ENCODE measurements at places on chromosomes 11 and 22.
A peak's percentile ranks its signal among the peaks of the same experiment; 100 is the strongest.

- no peak for DNase-seq
These were observed 717 bp upstream of the SLC7A4 start for GRCh38 chr22:21032868-21033688.

DNA sequence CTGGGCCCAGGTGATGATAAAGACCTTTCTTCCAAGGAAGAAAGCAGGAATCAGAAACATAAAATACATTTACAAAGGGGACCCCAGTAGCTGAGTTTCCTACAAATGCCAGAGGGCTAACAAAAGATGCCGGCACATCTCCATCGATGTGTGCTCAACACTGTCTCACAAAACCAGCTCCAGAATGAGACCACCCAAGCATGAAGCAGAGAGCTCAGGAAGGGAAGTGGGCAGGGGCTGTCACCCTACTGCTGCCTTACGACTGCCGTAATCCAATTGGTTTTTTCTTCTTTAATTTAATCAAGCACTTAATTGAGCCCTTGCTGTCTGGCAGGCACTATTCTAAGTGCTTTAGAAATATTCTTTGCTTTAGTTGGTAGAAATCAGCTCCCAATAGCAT, 26.1 kb downstream of the SMCO4 start:
- DNase-seq: no peak

- DNase-seq: no peak
These were observed 69.2 kb upstream of the RRM1 start for GRCh38 chr11:4025248-4025966.

DNA sequence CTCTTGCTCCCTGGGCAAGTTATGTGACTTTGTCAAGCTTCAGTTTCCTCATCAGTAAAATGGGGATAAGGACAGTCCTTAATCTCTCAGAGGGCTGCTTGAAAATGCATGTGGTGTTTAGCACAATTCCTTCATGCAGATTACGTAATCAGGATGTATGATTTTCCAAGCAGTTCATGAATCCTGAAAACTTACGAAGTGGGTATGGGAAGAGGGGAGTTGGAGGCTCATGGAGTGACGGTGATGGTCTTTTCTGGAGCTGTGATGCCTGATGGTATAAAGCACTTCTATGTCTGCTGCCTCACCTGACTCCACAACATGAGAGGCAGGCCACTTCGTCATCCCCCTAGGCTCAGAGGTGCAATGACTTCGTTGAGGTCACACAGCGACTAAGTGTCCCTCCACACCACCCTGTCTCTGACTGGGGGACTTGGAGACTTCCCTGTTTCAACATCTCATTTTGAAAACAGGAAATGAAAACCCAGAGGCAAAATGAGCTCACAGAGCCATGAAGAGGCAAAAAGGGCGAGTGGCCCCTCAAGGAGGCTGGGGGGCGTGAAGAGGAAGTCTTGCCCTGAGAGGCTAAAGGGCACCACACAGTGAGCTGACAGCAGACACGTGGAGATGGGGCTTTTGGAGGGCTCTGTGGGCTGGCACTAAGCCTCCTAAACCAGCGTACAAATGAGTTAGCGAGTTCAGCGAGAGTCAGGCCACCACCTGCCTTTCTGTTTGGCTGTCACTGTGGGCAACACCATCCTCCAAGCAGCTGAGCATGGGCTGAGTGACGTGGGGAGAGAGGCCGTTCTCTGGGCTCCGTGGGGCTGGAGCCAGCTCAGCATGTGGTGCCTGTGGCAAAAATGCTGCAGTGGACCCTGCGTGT, 10.1 kb downstream of the MCM5 start:
- no peak for DNase-seq

DNA sequence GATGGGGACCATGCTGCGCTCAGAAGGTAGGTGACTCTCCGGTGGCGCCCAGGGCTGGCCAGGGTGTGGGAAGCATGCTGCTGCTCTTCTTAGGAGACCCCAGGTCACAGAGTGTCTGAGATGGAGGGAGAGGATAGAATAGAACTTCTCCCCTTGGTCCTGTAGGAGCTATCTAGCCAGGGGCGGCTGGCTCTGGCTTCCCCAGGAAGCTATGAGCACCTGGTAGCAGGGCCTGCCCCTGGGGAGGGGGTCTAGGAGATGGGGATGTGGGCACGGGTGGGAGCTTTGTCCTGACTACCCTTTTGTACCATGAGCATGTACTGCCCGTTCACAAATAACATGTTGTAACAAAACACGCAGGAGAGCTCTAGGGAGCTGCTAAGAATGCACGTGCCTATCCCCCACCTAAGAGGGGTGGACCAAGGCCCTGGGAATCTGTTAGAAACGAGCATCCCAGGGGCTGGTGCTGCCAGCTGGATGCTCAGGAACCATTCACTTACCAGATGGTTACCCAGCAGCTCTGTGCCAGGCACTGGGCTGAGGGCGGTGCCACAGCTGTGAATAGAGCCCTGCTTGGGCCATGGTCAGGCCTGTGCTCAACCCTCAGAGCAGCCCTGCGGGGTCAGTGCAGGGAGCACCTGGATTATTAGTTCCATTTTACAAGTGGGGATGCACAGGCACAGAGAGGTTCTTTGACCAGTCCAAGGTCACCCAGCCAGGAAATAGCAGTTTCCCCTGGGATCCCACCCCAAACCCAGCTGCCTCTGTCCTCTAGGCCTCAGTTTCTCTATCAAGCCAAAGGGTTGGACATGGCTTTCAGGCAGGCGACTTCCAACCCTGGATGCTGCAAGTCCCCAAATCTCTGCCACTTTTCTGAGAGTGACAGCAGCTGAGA, 2.2 kb downstream of the SLC39A13 start:
- DNase-seq: no peak

- no peak for DNase-seq
These were observed 5.1 kb downstream of the SYT12 start for GRCh38 chr11:67027943-67028542.

DNA sequence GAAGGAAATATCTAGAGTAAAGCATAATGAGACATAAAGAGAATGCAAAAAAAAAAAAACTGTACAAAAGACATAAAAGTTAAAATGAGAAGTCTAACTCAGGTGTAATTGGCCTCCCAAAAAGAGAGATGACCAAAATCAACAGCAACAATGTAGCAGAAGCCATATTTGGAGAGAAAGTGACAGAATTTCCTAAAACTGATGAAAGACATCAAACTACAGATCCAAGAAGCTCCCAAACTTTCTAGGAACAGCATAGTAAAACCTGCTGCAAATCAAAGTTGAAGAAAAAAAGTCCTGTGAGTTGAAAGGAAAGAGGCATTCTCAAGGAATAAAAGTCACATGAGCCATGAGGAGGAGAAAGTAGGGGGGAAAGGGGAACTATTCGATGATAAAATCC, 231.3 kb downstream of the METTL15 start:
- no peak for DNase-seq

- no peak for DNase-seq
These were observed 15.3 kb downstream of the RTL6 start for GRCh38 chr22:44482776-44483175.

DNA sequence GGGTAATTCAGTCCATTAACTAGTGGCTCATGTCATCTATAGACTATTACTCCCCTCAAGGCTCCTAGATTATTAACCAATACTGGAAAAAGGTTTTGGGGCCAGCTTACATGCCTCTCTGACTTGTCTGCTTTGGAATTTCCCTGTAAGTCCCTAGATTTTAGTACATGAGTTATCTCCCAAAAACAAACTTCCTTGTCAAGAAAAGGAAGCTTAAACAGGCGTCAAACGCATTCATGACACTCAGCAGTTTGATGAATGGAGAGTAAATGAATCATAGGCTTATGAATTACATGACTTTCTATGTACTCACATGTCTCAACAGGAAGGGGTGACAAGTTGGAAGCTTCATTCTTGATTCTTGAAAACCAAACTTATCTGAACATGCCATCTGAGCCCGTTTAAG, 70.8 kb downstream of the BLID start:
- no peak for DNase-seq

DNA sequence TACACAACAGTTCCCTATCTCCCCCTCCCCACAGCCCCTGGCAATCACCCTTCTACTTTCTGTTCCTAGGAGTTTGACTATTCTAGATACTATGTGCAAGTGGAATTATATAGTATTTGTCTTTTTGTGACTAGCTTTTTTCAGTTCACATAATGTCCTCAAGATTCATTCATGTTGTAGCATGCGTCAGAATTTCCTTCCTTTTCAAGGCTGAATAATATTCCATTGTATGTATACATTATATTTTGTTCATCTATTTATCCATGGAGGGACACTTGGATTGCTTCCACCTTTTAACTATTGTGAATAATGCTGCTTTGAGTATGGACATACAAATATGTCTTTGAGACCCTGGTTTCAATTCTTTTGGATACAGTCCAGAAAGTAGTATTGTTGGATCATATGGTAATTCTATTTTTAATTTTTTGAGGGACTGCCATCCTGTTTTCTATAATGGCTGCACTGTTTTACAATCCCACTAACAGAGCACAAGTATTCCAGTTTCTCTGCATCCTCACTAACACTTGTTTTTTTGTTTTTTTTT, 128.8 kb downstream of the ARHGAP42 start:
- DNase-seq: no peak

DNA sequence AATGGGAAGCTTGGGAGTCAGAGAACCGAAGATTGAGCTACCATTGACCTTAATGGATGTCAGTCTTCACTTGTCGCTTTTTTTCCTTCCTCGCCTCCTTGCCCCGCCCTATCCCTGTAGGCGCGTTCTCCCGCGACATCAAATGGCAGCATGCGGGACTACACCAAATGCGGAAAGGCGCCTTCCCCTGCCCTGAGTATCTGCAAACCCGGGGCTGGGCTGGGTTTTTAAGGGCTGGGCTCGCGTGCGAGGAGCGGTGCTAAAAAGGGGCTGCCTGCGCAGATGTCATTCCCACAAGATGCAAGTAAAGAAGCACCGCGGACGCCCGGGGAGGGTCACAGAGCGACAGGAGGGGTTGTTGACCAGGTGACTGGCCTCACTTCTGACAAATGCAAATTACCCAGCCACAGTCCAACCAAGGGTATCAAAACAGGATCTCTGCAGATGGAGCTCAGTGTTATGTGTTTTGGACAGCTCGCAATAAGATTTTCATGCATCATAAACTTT, 4.7 kb upstream of the FAM111B start:
- DNase-seq: peak; percentile 5
